ENCODE measurements at places on chromosomes 11 and 22.

DNA sequence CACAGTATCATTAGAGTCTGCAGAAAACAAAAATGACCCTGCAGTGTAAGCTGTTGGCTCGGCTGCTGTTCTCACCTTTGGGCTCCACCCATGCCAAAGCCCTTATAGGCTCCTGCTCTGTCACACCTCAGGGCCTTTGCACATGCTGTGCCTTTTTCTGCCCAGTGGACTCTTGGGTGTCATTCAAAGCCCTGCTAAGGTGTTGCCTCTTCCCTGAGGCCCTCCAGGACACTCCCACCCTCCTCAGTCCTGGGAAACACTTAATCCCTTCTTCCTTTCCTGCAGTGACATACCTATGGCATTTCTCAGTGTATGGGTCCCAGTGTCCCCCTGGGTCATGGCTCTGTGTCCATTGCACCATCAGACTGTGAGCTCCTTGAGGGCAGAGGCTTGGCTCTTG is 29.1 kb upstream of the CACNG2 start:
- DNase-seq: no peak

DNA sequence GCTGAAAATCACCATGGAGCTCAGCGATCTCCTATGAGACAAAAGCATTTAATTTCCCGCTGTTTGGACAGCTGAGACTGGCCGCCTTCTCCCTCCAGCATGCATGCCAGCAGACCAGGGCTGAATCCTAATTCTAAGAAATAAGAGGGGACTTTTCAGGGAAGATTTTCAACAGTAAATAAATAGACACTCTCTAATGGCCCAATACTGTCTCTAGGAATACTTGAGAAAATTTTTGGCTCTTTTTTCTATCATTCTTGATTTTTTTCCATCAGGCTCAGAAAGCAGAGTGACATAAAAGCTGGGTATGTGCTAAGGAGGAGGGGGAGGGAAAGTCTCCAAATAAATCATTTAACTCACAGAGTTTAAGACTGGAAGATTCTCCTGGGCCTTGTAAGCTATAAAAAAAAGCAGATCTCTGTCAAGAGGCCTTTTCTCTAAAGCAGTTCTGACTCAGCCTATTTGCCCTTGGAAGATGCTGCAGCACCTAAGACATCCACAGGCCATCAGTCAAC is 17.6 kb upstream of the SPON1 start:
- no peak for DNase-seq

GRCh38 chr22:37569009-37569920 is 9.0 kb downstream of the CDC42EP1 start:
- DNase-seq: no peak

GRCh38 chr11:819943-820649 is 1.4 kb downstream of the PNPLA2 start:
- DNase-seq: peak; percentile 90

GRCh38 chr11:18495703-18496102 is 31.0 kb downstream of the TSG101 start:
- no peak for DNase-seq

GRCh38 chr11:14500181-14500651 is 605 bp upstream of the COPB1 start:
- DNase-seq: peak; percentile 67

DNA sequence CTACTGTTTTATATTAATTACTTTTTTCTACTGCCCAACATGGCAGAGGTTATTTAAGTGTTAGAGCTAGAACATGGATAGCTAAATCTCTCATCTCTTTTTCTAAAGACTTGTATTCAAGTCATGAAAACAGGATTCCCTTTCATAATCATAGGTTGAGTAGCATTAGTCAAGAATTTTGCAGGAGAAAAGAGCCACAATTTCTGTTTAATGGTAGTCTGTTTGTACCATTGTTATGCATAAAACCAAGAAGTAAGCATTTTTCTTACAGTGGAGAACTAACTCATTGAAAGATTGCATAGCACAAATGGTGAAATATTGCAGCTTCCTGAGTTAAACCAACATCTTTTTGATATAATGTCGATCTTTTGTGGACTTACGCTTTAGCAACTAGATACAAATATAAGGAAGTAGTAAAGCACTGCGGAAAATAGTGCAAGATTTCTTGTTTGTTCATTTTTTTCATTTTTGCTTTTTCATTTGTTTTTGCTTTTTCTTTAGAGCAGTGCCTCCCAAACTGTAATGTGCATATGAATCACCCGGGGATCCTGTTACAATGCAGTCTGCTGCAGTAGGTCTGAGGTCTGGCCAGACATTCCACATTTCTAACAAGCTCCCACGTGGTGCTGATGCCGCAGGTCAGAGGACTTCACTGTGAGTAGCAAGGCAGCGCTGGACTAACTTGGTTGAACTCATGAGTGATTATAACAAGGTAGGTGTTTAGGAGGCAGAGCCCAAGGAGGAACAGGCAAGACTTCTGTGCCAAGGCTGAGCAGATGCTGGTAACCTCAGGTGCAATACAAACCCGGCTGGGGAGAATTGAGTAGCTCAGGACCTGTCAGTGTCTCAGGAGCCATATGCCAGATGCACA is 4.6 kb downstream of the ETS1 start:
- DNase-seq: no peak

- no peak for DNase-seq
Measured at GRCh38 chr11:82682003-82682751, 51.5 kb downstream of the FAM181B start.

- DNase-seq: no peak
Measured at GRCh38 chr11:1197431-1197885, 25.4 kb upstream of the MUC5B start.

DNA sequence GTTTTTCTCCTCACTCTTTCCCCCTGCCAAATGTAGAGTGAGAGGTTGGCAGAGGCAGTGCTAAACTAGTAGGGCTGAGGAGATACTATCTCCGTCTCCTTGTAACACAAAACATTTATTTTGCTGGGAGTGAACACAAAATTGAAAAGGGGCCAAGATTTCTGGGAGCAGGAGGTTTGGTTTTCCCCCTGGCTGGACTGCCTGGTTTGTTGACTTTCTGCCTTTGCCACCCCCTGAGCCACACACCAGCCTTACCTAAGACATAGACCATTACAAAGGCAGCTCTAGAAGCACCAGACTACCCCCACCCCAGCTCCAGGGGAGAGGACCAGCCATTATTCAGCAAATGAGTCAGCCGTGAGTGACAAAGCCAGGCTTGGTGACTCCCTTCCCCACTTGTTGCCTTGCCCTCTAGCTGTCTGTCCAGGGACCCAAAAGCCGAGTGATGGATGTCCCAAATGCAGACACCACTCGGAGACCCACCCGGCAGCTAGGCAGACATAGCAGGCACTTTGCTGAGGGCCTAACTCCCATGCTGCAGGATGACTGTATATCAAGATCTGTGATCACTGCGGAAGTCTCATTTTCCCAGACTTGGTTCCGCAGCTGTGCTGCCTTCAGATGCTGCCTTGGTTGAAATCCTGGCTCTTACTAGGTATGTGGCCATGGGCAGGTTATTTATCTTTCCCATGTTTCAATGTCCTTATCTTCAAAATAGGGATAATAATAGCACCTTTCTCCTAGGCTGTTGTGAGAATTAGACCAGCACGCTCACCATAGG is 17.7 kb upstream of the CDON start:
- DNase-seq: no peak

DNA sequence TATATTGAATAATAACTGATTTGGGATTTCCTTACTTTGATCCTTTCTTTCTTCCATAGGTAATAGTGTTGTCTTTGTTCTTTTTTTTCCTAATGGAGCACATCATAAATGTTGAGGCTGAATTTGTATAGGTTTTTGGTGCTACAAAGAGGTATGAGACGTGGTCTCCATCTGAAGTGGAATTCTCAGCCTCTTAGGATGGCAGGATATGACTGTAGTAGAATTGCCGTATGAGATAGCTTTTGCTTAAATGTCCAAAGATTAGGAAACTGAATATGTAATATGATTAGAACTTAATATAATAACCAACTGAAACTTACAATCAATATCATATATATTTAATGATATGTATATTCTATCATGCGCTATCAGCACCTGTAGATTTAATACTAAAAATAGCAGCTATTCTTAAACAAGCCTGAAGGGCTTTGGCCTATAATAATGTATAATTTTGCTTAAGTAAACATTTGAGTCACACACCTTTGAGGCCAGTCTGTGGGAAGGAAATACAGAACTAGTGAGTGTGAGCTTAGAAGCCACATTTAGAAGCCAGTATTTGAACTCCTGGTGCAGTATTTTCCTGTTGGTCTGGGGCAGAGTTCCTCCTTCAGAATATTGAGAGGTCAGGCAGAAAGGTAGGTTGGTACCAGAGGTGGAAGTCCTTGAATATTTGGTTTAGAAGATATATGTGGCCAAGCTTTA is 62.6 kb downstream of the SWAP70 start:
- DNase-seq: no peak

DNA sequence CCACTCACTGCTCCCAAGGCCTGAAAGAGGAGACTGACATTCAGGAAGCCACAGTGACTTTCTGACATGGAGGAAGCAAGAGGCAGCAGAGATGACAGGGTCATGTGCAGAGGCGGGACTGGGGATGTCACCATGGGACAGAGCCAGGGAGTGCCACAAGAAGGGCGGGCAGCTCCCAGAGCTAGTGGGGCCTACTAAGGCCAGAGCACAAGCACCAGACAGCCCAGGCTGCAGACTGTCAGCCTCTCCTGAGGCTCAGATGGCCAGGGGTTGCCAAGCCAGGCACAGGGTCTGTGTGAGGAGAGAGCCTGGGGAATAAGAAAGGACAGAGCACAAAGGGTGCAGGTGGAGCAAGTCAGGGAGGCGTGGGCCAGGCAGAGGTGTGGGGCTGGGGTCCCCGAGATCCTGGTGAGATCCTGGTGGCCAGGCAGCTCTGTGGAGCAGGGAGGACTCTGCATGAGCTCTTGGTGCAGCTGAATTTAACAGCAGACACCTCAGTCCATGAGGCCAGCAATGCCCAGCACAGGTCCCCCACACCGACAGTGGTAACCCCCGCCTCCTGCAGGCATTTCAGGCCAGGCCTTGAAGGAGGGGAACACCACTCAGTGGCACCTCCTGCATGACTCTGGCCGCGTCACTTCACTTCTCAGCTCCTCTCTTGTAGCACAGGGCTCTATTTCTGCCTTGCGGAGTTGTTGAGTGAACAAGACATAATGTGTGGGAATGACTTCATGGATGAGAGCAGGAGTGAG is 52.3 kb downstream of the SGSM3 start:
- no peak for DNase-seq

GRCh38 chr11:2928605-2929530 is at the start of gene PHLDA2:
Gene PHLDA2 (minus strand): TSS chr11:2929420. CDS start chr11:2929364, 56 bp downstream.
- DNase-seq: peak; percentile 77

DNA sequence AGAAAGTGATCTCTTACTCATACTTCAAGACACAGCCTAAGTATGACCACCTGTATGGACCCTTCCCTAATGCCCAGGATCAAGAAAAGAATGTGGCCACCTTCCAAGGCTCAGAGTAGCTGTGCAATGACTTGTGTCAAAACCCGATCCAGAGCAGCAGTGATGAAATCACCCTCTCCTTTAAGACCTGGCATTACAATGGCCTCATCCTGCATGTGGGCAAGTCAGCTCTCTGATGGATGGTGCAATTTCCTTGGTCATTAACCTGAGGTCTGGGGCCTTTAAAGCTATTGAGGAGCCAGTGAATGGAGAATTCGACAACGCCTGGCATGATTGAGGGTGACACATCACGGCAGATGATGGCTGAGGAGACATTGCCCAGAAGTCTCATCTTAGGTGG is 9.1 kb upstream of the TUBA8 start:
- no peak for DNase-seq

DNA sequence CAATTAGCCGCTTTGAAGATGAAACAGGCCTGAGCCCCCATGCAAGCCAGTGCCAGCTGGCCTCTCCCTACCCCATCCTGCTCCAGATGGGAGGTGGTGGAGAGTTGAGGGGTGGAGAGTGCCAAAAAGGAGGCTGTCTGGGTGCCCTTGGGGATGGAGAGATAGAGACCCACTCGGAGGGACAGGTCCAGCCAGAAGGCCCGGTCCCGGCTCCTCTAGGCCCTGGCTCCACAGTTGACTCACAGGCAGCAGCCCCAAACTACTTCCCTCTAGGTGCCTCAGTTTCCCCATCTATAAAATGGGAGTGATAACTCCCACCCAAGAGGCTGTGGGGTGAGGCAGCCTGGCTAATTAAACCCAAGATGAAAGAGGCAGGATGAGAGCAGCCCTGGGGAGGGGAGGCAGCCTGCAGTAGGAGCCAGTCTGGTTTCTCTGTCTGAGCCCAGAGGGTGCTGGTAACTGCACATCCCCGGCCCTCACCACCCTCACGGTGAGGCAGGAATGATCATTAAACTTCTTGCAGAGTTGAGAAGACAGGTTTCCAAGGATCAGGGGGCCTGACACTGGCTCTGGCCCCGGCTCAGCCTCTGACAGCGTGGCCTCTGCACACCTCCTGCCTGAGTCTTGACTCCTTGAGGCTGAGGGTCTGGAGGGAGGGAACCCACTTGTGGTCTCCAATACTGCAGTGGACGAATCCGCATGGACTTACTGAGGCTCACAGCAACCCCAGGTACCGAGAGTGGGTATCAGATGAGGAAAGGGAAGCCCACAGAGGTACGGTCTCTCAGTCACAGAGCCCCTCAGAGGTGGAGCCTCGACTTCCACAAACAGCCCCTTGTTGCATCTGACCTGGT is 1.4 kb upstream of the AP5B1 start:
- DNase-seq: peak; percentile 36

DNA sequence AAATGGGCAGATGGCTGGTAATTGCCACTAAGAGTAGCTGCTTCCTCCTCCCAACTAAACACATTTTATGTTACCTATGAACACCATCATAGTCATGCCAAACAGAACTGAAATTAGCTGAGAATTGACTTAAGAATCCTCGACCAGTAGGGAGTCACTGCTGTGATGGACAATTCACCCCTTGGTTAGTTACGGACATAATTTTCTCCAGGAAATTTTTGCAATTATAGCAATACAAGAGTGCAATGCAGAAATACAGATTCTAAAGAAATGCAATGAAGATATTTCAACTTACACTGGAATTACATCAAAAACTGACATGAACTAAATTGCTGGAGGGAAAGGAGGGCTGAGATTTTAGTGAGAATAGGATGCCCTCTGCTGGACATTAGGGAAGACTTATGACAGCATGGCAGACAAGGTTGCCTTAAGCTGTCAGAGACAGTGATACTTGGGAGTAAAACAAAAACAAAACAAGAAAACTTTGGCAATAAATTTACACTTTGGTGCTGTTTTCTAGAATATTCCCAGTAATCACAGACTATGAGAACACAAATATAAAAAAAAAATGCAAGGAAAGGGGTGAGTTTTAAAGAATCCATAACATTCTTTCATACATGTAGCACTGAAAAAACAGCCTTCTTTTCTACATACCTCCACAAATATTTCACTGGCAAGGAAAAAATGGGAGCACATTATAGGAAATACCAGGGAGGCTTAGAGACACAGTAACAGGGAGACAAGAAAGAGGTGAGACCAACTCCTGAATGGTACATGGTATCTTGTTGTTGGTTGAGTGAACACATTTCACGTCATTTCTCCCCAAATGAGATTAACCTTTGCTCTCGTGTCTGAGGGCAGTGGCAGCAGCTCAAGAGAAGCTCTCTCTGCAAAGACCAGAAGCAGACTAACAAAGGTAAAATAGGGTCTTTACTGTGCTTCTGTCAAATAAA is 11.2 kb upstream of the PPP2R1B start:
- peak; percentile 61 for DNase-seq

GRCh38 chr11:35579557-35580396 is 38.5 kb upstream of the FJX1 start:
- DNase-seq: no peak
